ENCODE measurements at places on chromosomes 3 and 15.
A peak's percentile ranks its signal among the peaks of the same experiment; 100 is the strongest.

DNA sequence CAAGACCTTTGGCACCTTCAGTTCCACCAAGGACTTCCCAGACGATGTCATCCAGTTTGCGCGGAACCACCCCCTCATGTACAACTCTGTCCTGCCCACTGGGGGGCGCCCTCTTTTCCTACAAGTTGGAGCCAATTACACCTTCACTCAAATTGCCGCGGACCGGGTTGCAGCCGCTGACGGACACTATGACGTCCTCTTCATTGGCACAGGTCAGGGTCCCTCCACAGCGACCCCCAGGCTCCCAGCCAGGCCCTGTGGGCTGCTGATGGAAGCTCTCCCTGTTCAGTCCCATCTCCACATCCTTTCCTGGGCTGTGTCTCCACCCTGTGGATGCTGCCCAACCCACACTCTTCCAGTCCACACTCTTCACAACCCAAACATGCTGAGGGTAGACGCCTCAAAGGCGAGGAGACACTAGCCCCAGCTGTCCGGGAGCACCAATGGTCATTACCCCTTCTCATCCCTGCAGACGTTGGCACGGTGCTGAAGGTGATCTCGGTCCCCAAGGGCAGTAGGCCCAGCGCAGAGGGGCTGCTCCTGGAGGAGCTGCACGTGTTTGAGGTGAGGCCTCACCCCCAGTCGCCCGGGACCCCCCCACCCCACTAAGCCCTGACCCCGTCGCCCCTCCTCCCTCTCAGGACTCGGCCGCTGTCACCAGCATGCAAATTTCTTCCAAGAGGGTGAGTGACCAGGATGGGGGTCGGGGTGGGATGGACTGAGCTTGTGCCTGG lies 4.3 kb upstream of the LSMEM2 start:
- peak; percentile 81 for DNase-seq

DNA sequence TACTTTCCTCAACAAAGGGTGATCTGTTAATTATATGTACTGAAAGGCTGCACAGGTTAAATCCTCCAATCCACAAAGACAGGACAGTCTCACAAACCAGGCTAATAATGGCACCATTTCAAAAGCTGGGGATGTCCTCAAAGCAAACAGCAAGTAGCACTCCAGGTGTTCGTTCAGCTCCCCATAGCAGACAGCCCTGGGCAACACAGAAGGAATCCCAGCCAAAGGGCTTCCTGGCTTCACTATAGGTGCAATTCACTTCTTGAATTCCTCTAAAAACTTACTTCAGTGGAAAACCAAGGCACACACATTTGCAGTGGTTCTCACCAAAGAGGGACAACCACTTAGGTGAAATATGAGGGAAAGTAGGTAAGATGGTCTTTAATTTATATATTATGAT lies 166.7 kb downstream of the CTNNB1 start:
- DNase-seq, result no peak

GRCh38 chr3:36373084-36373483 lies 7.2 kb upstream of the STAC start:
- DNase-seq, result no peak

DNA sequence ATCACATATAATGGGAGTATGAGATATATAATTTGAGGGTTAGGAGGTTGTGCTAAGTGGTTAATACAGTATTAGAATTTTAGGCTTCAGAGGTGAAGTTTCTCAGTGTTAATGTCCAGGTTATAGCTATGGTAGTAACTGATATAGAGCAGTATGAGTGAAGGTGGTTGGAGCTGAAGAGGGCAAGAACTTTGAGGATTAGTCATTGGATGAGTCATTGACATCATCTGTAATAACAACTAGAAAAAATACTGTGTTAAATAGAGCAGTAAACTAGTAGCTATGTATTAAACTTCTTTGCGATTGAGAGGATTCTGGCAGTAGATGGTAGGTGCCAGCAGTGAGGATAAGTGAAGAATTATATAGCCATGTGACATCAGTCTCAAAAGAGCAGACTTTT lies 47.5 kb upstream of the EIF3J start:
- DNase-seq, result no peak

DNA sequence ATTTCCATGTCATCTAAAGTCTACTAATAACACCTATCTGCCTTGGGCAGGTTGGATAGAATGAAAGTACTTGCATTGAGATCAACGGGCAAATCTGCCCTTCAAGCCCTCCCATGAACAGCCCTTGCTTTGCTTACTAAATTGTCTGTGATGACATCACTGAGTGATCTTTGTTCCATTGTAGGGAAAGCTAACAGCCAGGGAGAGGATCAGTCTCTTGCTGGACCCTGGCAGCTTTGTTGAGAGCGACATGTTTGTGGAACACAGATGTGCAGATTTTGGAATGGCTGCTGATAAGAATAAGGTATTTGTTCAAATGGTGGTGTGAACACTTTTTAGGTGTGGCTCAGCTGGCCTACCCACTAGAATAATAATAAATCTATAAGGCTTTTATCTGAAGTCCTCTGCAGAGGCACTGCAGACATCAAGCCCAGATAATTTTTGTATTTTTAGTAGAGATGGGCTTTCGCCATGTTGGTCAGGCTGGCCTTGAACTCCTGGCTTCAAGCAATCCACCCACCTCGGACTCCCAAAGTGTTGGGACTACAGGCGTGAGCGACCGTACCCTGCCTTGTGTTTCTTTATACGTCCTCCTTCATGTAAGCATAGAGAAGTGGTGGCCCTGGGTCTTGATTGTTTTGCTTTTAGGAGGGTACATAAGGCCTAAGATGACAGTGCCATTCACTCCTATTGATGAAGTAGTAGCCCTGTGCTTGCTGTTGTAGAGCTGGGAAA lies 5.7 kb downstream of the PCCB start:
- no peak for DNase-seq

- DNase-seq, result no peak
Observed at GRCh38 chr15:78810003-78810361, 1.3 kb downstream of the ADAMTS7 start.

GRCh38 chr15:58535894-58536293 lies 104.1 kb downstream of the LIPC start:
- DNase-seq, result no peak

DNA sequence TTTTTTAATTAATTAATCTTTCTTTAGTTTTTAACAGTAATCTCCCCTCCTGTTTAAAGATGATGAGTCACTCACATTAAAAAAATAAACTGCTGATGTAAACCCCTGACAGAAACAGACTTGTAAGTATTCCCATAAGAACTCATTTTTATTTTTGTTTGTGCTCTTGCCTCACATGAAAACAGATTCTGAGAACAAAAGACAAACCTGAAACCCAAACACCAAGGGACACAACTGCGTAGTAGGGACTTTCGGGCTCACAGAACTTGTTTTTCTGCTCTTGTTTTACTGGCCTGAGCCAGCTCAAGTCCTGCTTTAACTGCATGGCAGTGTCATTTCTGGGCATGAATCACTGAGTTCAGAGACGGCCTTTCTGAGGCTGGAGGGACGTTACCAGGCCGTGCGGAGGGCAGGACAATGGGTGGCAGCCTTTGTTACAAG lies 600.8 kb downstream of the FOXP1 start:
- no peak for DNase-seq

- no peak for DNase-seq
Observed at GRCh38 chr15:74584779-74585178, 30.9 kb upstream of the CLK3 start.

DNA sequence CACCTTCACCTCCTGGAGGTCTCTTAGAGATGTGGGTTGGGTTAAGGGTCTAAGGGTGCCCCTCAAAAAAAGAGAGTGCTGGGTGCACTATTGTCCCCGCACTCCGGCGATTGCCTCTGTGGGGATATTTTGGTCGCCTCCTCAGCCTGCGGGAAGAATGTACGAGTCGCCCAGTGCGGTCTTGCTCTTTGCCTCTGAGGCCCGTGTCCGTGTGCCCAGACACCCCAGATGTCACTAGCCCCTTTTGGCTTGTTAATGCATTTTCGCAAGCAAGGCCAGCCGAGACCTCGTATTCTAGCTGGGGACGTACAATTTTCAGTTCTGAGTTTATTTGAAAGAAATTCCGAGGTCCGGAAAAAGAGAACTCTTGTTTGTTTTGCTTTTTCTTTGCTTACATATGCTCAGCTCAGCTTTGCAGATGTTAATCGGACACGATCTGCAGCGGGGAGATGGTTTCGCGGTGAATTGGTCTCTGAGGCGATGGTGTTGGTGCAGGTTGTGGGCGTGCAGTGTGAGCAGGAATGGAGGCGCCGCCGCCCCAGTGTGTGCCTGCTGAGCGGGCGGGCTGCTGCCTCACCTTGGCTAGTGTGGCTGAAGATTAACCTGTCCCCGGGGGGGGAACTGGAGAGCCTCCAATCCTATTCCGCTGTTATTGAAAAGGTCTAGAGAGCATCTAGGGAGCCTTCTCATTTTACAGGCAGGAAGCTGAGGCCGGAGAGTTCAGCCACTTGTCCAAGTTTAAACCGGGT lies 1.4 kb downstream of the ST6GAL1 start:
- peak; percentile 78 for DNase-seq

DNA sequence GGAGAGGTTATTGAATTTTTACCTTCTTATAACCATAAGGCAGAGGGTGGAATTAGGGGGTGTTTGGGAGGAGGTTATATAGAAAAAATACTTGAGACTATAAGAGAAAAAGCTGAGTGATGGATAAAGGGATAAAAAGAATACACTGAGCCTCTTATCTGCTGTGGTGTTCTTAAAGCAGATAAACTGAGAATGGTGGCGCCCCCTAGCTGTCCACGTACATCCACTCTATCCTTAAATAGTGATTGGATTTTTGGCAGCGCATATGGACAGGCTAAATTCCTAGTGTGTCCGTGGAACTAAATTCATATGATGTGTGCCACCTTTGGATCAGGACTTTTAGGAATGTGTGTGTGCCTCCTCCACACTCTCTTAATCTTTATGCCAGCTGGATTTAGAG lies 121.1 kb downstream of the OXSM start:
- DNase-seq, result peak; percentile 55

DNA sequence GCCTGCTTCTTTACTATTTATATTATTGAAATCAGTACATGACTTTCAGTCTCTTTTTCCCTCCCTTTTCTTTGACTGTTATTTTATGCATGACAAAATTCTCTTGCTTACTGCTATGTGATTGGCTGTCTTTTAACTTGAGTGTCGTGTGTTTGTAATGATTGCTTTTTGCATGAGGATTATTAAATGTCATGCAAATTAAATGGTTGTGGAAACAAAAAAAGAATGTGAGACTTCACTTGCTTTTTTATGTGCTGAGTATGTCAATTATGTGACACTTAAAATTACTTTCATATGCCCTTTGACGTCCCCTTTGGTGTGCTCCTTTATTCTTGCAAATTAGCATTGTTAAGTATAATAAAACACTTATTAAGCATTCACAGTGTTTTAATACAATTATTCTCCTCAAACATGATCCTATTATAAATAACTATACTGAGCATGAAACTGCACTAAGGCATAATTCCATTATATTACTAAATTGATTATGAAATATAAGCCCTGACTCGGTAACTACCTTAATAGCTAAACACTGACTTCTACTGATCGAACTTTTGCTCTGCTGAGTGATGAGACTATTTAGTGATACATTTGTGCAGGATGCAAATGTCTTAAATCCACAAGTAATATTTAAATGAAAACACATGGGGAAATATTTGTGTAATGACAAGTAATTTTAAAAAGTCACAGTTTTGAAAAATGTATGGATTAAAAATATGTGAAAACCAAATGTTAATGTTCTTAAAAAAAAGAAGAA lies 401.7 kb downstream of the NLGN1 start:
- no peak for DNase-seq

DNA sequence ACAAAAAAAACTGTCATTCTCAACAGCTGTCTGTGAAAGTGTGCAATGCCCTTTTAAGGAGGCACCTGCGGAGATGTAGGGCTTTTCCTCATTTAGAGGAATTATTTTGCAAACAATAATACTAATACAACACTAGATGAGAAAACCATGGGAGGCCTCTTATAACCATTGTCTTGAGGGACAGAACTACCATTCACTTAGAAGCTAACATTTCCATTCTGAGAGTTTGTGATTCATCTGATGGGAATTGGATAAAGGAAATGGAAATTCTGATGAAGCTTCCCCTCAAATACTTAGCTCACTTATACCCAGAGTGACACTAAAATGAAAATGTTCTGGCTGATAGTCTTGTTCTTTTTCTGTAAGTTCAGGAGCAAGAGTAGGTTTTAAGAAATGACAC lies 147.7 kb downstream of the CADPS start:
- DNase-seq, result no peak

GRCh38 chr3:111706527-111706926 lies 111.4 kb upstream of the ZBED2 start:
- no peak for DNase-seq

GRCh38 chr15:69749797-69750196 lies 297.2 kb downstream of the RPLP1 start:
- no peak for DNase-seq

GRCh38 chr3:134790065-134790464 lies 5.0 kb upstream of the EPHB1 start:
- DNase-seq, result no peak

- DNase-seq, result no peak
Observed at GRCh38 chr15:89165677-89166076, 55.7 kb downstream of the RLBP1 start.

GRCh38 chr3:100537646-100538338 lies 45.4 kb downstream of the TMEM45A start:
- no peak for DNase-seq

GRCh38 chr3:72163809-72164634 lies 379.1 kb upstream of the PROK2 start:
- DNase-seq, result no peak

GRCh38 chr15:42499858-42500609 lies 4.6 kb downstream of the SNAP23 start:
- DNase-seq, result peak; percentile 53

- DNase-seq, result no peak
Observed at GRCh38 chr3:69746119-69746518, 6.9 kb downstream of the MITF start.

GRCh38 chr3:194379231-194379630 lies 9.7 kb upstream of the LRRC15 start:
- no peak for DNase-seq

- no peak for DNase-seq
Observed at GRCh38 chr3:58335652-58335947, 2.9 kb downstream of the PXK start.

GRCh38 chr3:106125321-106125720 lies 256.5 kb upstream of the CBLB start:
- DNase-seq, result no peak

- DNase-seq, result no peak
Observed at GRCh38 chr3:100106094-100106493, 8.2 kb downstream of the FILIP1L start.

DNA sequence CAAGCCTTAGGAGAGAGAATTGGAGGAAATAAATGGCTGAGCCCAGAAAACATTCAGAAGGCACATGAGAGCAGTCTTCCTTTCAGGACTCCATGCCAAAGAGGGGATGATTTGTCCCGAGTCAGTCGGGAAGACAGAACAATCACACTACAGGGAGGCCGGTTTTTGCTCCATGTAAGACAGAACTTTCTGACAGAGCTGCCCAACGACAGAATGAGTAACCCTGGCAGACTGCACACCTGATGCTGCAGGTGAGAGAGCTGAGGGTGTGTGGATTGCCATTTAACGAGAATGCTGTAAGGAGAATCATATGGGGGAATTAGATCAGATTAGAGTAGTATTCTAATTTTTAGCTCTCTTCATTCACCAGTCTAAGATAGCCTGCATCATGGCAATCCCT lies 533.0 kb downstream of the EPHB1 start:
- DNase-seq, result no peak
